ENCODE measurements at places on chromosomes 12 and 14.

DNA sequence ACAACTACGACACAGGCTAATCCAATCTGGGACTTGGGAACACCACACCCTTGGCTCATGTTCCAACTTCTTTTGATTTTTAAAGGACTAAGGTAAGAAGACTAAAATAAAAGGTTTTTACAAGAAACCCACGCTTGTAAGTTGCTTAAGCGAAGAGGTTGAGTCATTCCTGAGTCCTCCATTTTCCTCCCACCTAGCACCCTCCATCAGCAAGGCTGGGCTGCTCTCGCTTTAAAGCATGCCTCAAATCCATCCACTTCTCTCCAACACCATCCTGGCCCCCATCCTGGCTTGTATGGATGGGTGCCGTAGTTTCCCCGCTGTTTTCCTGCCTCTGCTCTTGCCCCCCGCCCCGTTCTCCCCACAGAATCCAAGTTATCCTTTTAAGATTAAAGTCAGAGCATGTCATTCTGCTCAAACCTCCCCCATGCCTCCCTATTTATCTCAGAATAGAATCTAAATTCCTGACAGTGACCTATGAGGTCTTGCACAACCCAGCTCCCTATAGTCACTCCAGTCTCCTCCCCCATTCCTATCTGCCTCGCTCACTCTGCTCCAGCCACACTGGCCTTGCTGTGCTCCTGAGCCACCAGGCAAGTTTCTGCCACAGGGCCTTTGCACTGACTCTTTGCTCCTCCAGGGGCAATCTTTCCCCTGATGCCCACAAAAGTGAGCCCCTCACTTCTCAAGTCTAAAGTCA lies 34.5 kb downstream of the SCARB1 start:
- DNase-seq, result no peak

DNA sequence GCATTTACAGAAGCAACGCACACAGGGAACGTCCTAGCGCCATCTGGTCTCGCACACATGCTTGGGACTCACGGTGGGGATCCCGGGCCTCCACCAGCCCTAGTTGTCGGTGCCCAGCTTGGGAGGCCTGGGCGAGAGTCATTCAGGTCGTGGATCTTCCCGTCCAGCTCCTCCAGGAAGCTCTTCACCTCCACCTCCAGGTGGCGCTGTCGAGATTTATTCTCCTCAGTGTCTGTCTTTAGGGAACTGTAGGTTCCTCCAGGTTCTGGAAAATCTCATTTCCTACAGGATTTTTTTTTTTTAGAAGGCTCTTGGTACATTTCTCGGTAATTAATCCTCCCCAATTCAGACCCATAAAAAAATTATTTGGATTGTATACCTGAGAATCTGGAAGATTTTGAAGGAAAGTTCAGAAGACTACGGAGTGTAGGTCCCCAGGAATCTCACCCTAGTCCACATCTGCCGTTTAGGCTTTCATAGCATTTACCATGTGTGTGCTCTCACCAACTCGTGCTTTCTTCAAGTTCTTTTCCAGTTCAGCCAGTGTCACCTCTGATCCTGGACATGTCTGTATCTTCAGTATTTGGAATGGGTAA lies 910.0 kb downstream of the TMEM121 start:
- DNase-seq, result peak; percentile 77

DNA sequence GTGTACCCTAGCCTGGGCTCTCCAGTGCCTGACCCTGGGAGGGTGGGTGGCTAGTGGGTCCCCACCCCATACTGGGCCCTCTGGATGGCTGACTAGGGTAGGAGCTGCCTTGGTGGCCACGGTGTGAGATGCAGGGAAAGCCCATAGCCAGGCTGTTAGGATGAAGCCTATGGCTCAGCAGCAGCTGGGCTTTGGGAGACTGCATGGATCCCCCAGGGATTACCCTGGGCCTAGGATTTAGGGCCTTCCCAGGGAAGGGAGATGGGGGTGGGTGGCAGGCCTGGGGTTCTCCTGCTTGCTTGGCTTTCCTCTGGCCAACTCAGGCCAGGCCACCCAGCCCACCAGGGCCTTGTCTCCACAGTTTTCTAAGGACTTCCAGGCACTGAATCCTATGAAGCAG lies 6.3 kb downstream of the GSTZ1 start:
- no peak for DNase-seq

DNA sequence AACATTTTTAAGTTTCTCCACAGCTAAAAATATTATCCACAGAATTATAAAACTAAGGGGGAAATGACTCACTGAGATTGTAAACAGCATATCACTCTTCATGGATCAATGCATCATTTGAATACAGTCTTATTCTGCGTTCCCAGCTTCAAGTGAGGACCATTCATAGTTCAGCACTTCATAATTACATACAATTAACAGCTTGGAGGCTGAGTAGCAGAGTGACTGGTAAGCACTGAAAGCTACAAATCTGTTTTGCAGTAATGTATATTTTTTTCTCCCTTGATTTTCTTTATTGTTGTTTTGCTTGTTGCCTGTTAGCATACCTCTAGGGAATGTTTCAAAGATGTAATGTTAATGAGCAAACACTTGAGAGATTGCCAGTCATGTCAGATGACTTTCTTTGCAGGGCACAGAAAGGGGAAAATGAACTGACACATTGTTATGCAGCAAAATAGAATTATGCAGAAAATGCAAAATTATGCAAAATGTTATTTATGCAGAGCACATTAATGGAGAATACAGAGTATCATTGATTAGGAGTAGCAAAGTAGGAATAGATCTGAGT lies 138.6 kb downstream of the RPS29 start:
- DNase-seq, result no peak

DNA sequence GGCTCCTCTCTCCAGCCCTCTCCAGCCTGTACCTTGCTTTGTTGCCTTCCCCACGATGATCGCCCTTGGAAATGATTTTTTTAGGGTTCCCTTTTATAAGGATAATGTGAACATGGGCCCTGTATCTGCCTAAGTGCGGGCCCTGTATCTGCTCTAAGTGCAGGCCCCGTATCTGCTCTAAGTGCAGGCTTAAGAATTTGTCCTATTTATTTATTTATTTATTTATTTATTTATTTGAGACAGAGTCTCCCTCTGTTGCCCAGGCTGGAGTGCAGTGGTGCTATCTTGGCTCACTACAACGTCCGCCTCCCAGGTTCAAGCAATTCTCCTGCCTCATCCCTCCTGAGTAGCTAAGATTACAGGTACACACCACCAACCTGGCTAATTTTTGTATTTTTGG lies 22.5 kb downstream of the GALNT16 start:
- no peak for DNase-seq

- no peak for DNase-seq
Observed at GRCh38 chr12:122004633-122005071, 17.0 kb upstream of the BCL7A start.

GRCh38 chr12:6465467-6466183 lies 4.9 kb downstream of the VAMP1 start:
- DNase-seq, result no peak

- DNase-seq, result no peak
Observed at GRCh38 chr12:113058553-113058952, 2.0 kb downstream of the DTX1 start.

DNA sequence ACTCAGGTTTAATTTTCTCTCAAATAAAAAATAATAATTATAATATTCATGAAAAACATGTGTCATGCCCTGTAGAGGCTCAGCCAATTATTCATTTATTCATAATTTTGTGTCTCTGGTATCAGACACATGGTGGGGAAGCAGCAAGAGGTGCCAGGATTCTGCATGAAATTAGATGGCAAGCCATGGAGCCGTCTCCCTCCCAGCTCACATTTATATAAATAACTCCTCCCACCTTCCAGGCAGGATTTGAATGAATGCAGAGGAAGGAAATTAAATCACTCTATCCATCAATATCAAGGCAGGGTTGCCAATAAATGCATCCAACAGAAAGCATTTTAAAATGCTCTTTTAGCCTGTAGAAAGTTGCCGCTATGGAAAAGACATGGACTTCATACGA lies 98.1 kb downstream of the PTPRR start:
- no peak for DNase-seq

DNA sequence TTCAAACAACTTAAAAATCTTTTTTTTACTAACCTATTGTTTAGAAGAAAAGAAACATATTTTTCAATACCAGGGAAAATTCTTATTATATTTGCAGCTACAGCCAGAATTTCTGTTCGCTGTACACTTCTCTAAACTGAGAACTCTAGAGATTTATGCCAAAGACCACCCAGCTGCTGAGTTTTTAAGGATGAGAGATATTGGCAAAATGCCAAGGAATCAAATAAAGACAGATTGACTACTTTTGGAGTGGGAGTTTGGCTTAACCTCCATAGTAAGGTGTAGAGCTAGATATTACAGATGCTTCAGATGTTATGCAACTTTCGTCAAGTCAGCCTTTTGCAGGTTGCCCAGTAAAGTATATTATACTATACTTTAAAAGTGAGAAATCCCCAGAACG lies 71.8 kb downstream of the TTLL5 start:
- DNase-seq, result no peak

- DNase-seq, result no peak
Observed at GRCh38 chr14:102392506-102392905, 29.8 kb downstream of the TECPR2 start.

DNA sequence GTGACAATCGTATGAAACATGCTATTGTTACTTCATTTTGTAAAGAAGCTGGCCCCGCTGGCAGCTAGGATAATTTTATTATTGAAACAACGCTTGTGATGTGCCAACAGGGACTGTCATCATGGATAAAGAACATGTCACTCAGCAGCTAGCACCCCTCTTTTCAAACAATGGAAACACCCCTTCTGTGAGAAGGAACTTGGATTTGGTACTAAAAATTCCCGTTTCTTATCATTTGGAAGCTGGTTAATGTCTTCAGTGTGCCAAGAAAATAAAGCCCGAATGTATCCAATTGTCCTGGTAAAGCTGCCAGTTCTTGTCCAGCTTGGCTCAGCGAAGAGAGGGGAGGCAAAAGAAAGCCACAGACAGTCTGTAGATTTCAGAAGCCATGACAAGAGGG lies 186.6 kb downstream of the PHLDA1 start:
- no peak for DNase-seq

DNA sequence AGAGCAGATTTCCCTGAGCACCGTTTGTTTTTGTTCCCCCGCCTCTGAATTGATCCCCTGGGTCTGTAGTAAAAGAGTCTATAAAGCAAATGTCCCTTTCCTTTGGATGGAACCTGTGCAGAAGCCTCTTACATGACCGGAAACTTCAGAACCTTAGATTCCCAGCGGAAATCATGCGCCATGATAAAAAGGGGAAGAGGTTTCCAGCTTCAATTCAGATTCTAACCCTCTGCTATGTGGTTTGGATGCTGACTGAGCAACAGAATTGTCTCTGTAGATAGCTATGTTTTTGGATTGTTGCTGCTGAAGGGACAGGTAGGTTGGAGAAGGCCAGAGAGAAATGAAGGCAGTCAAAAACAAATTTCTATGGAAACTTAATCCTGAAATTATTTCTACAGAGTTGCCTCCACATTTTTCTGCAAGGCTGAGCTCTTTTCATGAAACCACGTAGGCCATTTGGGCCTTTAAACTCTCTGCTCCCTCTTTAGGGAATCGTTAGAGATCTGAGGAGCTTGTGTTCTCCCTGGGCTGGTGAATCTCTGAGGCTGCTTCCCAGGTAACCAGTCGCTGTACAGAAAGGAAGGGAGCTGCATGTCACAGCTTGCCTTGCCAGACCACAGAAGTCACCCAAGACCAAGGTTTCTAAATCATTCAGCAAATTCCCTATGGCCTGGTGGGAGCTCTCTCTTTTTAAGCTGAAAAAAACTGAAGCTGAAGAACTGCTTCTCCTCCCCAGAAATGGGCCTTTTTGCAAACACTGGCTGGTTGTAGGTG lies 28.7 kb upstream of the OR10P1 start:
- no peak for DNase-seq

- no peak for DNase-seq
Observed at GRCh38 chr12:61098031-61098580, 1162.1 kb upstream of the USP15 start.

DNA sequence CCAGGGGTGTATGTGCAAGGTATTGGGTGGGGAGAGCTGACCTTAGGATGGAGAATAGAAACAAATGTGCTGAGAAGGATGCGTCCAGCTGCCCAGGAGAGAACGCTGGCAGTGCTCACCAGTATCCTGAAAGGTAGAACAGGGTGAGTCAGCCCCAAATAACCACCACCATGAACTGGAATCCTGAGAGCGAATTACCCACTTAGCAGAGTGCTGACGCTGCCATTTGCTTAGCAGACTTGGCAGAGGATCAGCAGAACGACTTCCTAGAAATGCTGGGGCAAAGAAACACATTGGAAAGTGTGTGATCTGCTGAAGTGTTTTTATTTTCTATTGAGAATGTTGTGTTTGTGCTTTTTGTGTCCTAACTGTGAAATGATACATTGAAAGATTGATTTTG lies 213.6 kb downstream of the ADGRD1 start:
- DNase-seq, result no peak

- DNase-seq, result no peak
Observed at GRCh38 chr14:103286968-103287850, 46.8 kb upstream of the EIF5 start.

GRCh38 chr14:78875049-78875448 lies 704.9 kb downstream of the NRXN3 start:
- DNase-seq, result no peak

- no peak for DNase-seq
Observed at GRCh38 chr14:59020382-59020781, 168.1 kb upstream of the DAAM1 start.

GRCh38 chr12:123062681-123063486 lies 82.4 kb downstream of the ARL6IP4 start:
- DNase-seq, result no peak

GRCh38 chr12:111174251-111174960 lies 194.5 kb downstream of the PHETA1 start:
- no peak for DNase-seq

DNA sequence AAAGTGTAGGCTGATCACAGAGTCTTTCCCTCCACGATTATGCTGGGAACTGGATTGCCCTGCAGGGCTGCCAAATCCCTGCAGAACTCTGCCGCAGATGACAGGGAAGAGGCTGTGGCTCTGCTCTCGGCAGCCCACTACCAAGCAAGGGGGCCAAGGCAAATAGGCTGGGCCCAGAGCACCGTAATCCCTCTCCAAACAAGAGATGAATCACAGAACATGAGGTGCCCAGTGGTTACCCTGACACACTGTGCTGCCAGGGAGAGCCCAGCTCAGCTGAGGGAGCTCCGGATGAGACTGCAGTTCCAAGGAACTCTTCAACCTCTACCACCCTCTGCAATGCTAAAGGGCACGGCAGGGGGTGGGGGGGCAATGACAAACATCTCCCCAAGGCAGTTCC lies 33.9 kb downstream of the STON2 start:
- DNase-seq, result no peak

GRCh38 chr14:30305346-30305745 lies 253.6 kb upstream of the G2E3 start:
- no peak for DNase-seq

DNA sequence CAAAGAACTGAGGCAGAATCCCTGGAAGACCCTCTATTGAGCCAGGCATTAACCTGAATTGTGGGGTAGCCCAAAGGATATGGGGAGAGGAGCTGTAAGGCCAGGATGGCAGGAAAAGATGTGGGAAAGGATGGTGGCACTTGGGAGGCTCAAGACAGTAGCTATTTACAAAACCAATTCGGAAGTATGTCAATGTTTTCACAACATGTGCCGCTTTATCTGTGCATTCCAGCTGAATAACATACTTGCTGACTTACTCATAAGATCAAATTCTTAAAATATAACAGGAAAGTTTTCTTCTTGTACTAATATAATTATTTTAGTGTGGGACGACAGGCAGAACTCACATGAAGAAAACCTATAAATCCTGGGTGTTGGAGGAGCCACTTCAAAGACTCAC lies 10.6 kb downstream of the BBS10 start:
- DNase-seq, result no peak

Data from activated T-cell treated with anti-CD3 and anti-CD28 coated beads, Interleukin-2, amount 50 U/mL, for 48 hours (primary cell).